ENCODE measurements at places on chromosomes 1 and 21.

- DNase-seq, result peak; percentile 7
Measured at GRCh38 chr1:28111157-28111556, 22.7 kb upstream of the EYA3 start.

- DNase-seq, result peak; percentile 78
Measured at GRCh38 chr21:29144736-29145353, 14.4 kb downstream of the MAP3K7CL start.

- peak; percentile 14 for DNase-seq
Measured at GRCh38 chr1:51301152-51301843, 29.1 kb downstream of the TTC39A start.

GRCh38 chr1:94029130-94029993 lies 91.6 kb downstream of the ABCA4 start:
- no peak for DNase-seq

- DNase-seq, result no peak
Measured at GRCh38 chr1:226934483-226935237, 5.4 kb upstream of the COQ8A start.

DNA sequence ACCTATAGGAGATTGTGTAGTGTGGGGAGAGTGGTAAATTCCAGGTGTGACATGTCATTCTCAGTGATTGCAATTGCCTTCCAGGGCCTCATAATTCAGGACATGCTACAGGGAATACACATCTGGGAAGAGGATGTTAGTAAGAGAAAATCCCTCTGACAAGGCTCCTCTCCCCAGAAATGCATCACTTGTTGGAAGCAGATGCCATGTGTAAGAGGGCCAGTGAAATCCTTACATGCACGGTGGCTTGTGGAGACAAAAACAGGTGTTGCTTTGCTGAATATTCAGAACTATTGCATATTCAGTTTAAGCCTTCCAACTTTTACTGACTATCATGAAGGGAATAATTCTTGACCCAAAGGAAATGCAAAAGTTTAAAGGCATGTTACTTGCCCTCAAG lies 503.4 kb downstream of the NEGR1 start:
- DNase-seq, result no peak

DNA sequence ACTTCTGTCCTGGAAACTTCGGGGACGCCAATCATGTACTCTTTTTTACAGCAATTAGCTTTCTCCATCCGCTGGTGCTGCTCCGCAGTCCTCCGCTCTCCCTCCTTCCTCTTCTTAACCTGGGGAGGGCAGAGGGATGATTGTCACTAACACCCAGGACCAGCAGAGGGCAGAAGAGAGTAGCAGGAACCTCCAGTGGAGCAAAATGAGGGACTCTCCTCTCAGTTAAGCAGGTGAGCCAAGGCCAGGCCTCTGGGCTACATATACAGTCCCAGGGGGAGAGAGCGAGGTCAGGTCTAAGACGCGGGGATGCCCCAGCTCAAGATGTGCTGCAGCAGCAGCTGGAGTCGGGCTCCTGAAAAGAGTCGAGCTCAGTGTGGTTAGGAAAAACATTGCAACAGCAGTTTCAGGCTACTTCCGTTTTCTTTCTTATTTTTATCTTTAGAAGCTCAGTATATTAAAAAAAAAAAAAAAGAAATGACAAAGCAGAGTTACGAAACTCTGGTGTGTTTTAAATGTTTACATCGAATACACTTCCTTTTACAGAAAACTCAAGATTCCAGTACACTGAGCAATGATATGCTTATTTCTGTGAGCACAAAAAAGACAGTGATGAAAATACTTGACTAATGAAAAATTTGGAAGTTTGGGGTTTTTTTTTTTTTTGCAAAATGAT lies 25.7 kb upstream of the NLRP3 start:
- DNase-seq, result peak; percentile 71

DNA sequence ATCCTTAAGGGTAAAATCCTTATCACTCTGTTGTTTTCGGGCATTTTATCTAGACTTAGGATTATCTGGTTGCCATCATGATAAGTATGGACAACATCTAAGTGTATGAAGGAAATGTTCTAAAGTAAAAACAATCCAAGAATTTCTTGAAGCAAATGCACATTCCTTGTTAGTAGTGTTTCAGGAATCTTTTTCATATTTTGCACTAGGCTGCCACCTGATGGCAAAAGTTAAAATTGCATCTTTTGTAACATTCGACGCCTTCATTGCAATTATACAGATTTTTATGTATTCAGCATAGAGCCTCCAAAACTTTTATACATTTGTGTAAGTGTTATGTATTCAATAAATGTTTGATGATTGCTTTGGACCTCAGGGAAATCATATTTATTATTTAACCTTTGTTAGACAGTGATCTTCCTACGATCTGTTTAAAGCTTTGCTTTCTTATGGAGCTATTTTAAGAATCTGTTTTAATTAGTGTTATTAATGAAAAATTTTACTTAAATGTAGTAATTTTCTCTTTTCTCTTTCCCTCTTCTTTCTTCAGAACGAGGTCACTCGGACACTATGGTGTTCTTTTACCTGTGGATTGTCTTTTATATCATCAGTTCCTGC lies 49.4 kb upstream of the KIAA1614 start:
- peak; percentile 61 for DNase-seq

DNA sequence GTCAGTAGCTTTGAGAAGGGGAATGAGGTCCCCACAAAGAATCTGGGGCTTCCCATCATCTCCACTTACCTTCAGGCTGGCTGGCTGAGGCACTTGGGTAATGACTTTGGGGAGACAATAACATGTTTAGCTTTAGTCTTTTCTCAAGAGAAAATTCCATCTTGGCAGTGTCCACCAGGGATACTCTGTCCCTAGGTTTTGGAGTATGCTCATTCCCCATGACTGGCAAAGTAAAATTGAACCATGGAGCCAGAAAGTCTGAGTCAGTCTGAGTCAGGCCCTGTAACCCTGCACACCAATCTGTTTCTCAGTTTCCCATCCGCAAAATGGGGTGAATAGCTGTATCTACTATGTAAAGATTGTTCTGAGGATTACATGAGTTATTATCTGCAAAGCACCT lies 28.2 kb downstream of the RUNX1 start:
- DNase-seq, result peak; percentile 71

DNA sequence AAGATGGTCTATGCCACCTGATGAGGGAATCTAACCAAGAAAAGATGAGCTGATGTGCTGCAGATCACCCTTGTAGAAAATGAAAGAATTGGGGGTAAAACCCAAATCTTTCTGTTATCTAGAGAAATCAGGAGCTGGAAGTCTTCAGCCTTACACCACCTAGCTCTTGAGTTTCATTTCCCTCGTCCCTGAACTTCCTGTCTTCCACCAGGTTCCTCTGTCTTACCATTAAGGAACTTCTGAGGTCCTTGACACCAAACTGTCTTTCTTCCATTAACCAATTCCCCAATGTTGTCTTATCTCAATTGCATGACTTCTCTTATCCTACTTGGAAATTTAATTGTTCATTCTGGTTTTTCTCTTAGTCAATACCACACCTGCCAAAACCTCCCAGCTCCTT lies 31.5 kb downstream of the LPAR3 start:
- DNase-seq, result no peak

DNA sequence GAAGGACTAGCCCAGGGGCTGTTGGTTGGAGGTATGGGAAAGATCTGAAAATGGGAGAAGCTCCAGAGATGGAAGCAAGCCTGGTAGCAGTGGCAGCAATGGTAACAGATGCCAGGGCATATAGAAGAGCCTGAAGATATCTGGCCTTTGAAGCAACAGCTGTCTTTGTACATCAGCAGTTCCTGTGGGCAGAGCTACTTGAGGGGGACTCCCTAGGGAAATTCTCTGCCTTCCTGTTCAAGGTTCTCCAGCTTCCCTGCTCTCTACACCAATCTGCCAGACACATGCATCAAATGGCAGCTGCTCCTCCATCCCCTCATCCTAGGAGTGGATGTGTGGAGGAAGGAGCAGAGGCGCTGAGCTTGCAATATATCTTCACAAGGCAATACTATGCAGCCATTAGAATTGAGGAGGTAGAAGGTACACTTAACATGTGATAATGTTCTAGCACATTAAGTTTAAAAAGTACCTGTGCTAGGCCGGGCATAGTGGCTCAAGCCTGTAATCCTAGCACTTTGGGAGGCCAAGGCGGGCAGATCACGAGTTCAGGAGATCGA lies 2.2 kb downstream of the TMEM35B start:
- DNase-seq, result no peak

DNA sequence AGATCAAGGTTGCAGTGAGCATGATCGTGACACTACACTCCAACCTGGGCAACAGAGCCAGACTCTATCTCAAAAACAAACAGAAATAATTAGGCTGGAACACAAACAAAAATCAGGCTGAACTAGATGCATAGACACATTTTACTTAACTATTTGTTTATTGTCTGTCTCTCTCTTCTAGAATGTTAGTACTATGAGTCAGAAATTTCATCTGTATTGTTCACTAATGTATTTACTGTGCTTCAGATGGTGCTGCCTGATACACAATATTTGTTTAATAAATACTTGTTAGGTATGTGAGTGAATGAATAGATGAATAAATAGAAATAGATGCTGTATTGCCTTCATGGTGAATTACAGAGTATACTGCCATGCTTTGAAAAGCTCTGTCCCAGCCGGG lies 6.0 kb upstream of the LIN28A start:
- no peak for DNase-seq

DNA sequence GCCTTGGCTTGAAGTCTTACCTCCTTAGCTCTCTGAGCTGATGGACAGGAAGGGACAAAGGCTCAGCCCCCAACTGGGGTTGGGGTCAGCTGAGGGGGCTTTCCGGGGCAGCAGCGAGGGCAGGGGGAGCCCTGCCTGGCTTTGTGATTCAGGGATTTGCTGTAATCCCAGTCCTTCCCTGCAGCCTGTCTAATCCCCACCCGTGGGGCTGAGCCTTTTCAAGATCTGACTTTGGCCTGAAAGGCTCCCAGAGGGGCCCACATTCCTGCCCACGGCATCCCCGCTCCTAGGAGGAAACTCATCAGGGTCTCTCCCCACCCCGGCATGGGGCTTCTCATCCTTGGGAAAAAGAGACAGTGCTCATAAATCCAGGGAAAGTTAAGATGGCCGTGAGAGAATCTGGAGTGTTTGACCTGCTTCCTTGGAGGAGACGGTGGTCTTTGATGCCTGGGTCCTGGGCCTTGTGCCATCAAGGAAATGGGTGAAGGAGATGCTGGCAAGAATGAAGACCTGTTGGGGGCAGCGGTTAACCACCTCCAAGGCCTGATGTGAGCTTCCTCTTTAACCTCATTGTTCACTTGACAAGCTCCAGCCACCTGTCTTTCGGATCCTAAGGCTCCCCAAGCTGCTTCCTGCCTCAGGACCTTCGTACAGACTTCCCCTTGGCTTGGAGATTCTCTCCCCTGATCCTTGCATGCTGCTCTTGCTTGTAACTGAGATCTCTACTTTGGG lies 83.1 kb upstream of the WNT4 start:
- DNase-seq, result no peak

- DNase-seq, result no peak
Measured at GRCh38 chr1:99438656-99439230, 174.5 kb downstream of the PLPPR4 start.

DNA sequence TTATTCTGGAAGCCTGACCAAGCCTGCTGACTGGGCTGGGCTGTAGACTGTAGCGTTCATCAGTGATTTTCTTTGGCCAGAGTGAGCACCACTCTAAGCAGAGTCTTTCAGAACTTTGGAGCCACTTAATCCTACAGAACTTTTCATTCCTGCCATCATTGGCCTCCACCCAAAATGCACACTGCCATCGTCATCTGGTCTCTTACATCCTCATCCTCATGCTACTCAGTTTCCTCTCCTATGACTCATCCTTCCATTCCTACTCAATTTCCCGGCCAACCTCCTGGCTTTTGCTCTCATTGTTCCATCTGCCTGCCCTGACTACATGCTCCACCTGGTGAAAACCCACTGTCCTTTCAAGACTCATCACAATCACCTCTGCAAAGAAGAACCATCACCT lies 233.8 kb upstream of the USP25 start:
- DNase-seq, result peak; percentile 85

DNA sequence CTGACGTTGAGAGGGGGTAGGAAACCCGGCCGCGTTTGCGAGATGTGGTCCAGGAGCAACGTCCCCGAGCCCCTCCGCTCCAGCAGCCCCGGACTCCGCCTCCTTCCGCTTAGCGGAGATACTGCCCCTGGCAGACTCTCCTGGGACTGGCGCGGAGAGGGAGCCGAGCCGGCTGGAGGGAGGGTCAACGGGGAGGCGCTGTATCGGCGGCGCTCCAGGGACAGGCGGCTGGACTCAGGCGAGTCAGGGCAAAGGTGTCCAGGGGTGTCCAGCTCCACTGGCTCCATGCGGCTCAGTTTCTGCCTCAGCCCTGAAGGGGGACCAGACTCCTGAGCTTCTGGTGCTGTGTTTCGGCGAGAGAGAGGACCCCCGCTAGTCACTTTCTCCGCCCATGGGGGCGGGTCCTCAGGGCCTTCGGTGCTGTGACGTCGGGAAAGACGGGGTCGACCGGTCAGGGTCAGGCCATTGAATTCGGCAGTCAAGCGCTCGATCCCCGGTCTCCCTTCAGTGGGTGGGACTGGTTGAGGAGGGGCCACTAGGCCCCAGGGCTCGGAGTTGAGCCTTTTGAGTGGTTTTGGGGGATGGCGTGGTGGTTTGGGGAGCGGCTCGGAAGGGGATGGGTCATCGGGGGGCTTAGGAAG lies 2.8 kb upstream of the LIX1L start:
- DNase-seq, result peak; percentile 66

DNA sequence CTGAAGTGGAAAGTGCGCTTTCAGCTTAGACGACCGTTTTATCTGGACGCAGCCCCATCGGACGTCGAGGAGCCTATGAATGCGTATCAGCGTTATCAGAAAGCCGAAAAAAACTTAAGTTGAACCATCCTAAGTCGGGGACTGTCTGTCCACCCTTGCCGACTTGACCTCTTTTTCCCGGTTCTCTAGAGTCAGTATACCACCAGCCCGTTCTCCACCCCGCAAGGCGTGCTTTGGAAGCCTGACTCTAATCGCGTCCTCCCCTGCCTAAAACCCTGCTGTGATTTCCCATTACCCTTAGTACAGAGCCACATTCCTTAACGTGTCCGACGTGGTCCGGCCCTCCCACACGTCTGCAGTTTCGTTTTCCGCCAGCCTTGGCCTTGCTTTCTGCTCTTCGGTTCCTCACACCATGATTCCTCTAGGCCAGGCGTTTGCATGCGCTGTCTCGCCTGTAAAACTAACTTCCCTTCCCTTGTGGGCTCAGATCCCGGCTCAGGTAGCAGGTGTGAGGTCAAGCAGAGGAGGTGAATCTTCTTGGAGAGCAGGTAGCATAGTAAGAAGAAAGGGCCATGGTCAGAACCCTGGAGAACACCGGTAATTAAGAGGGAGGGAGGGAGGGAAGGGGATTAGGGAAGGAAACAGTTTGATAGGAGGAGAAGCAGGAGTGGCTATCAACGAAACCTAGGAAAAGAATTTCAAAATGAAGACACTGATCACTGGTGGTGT lies 865 bp downstream of the ADPRS start:
- peak; percentile 31 for DNase-seq

- DNase-seq, result no peak
Measured at GRCh38 chr1:84401156-84401555, 2.9 kb downstream of the DNASE2B start.

- DNase-seq, result peak; percentile 51
Measured at GRCh38 chr1:210233495-210234328, 1.1 kb downstream of the SERTAD4 start.

DNA sequence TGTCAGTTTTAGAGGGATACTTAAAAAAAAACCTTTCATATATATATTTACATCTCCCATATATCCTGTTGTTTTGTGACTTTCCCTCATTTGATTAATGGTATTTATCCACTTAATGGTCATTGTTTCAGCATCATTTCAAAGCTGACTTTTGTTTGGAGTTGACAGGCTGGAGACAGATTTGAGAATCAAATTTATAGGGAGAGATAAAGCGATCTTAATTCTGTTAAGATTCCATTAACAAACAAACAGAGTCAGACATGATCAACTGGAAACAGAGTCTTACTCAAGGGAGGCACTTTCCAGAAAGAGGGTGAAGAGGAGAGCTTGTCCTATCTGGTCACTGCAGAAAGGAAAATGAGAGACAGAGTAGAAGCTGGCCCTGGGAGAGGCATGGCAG lies 283.4 kb downstream of the TTLL7 start:
- no peak for DNase-seq

Data from fibroblast of mammary gland (primary cell).